ENCODE measurements at places on chromosomes 1 and 21.

- DNase-seq: peak; percentile 11
Observed at GRCh38 chr1:51234721-51235425, 1.2 kb upstream of the RNF11 start.

DNA sequence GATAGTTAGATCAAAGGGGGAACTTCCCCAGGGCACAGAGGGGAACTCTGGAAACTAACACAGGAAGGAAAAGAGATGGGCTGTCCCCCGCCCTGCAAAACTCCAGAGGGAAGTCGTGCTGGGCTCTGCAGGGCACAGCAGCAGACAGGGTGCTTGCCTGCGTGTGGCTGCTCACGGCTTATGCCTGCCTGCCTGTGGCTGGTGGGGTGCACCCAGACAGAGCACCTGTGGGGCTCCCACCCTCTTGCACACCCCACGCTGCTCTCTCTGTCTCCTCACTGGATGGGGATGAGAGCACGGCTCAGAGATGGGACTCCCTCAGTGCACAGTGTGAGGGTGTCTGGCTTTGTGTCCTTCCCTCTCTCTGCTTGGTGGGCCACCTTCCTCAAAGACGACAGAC lies 13.5 kb upstream of the ETV3L start:
- DNase-seq: no peak

- no peak for DNase-seq
Observed at GRCh38 chr1:222243902-222244301, 304.0 kb downstream of the HHIPL2 start.

GRCh38 chr1:205353191-205353590 lies 3.5 kb downstream of the KLHDC8A start:
- no peak for DNase-seq

- DNase-seq: no peak
Observed at GRCh38 chr21:17726047-17726829, 92.9 kb downstream of the C21orf91 start.

DNA sequence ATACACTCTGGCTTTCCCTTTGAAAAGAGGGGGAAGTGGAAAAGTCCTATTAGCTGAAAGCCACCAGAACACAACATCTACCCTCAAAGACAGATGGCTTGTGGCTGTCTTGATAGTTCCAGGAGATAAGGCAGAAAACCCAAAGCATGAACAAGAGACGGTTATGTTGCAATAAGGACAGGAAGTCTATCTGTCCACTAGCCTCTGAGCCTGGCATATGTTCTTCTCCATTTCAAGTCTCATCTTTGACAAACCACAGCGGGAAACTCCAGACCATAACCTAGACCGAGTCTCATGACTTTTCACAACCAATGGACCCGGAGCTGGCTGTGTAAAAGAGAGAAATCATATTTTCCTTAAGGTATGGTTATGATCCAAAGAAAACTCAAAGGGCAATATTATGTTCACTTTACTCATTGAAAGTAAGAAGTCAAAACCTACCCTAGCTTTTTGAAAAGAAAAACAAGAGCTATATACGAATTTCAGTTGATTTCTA lies 33.8 kb downstream of the DUSP10 start:
- peak; percentile 9 for DNase-seq

DNA sequence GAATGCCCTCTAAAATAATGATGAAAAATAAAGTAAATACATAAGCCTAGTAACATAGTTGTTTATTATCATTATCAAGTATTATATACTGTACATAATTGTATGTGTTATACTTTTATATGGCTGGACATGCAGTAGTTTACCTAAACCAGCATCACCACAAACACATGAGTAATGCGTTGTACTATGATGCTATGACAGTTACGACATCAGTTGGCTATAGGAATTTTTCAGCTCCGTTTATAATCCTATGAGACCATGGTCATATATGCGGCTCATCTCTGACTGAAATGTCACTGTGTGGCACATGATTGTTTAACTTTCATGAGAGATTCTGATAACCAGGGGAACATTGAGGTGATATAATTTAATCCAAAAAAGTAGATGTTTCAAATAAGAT lies 352.1 kb downstream of the ST6GALNAC3 start:
- no peak for DNase-seq

- no peak for DNase-seq
Observed at GRCh38 chr1:97042551-97042950, 321.0 kb downstream of the PTBP2 start.

- no peak for DNase-seq
Observed at GRCh38 chr21:45039317-45040156, 34.8 kb upstream of the ADARB1 start.

DNA sequence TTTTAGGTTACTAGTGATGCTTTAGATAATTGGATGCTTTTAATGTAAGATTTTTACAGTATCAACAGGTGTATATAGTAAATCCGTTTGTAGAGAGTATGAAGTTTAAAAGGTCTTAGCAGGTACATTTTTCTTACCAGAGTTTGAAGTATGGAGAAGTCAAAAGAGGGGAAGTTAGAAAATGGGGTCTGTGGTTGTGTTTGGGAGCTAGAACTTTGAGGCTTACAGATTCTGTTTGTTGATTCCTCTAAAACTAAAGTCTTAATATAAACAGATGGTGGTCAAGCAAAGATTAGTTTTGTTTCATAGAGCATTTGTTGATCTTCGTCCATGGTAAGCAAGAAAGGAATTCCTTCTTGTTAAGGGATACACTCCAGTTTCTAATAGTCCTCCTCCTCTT lies 35.8 kb downstream of the CDC42 start:
- no peak for DNase-seq

- DNase-seq: no peak
Observed at GRCh38 chr1:76496871-76497270, 370.4 kb upstream of the ST6GALNAC5 start.

DNA sequence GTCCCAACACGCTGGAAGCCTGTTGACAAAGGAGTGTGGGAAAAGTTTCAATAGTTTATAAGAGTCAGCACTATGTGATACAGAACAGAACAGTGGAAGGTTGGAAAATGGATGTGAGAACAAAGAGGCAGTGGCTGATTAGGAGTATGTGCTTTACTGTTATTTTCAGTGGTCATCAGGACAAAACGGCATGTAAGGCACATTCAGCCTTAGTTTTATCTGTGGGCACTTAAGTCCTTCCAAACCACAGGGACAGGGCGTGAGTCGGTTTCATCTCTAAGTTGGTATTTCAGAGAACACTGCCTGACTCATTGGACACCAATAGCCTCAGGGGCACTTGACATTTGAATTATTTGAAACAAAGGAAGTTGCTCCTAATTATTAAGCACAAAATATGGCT lies 306.9 kb downstream of the ASTN1 start:
- no peak for DNase-seq

- no peak for DNase-seq
Observed at GRCh38 chr21:23874271-23874670, 1733.0 kb downstream of the MRPL39 start.

- DNase-seq: no peak
Observed at GRCh38 chr1:27526569-27527222, 36.7 kb upstream of the WASF2 start.

DNA sequence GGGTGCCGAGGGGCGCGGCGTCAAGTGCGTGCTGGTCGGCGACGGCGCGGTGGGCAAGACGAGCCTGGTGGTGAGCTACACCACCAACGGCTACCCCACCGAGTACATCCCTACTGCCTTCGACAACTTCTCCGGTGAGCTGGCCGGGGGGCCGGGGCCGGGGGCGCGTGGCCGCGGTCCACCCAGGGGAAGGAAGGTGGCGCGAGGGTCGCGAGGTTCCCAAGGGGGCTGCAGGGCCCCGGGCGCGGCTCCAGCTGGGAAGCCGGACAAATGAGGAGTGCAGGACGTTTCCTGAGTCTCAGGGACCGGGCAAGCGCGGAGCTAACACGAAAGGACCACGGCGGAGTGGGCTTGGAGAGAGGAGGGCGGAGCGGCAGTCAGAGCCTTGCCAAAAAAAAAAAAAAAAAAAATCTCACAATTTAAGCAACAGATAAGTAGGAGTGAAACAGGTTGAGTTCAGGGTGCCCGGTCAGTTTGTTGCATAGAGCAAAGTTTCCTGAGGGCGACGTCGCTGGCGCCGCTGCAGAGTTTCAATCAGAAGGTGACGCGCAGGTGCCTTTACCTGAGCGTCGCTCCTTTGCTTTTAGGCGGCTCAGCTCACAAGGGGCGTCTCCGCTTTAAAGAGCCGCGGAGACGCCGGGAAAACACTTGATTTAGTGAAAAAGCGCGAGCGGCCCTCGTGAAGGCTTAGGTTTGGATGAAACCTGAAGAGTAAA lies 750 bp downstream of the RHOU start:
- peak; percentile 14 for DNase-seq

DNA sequence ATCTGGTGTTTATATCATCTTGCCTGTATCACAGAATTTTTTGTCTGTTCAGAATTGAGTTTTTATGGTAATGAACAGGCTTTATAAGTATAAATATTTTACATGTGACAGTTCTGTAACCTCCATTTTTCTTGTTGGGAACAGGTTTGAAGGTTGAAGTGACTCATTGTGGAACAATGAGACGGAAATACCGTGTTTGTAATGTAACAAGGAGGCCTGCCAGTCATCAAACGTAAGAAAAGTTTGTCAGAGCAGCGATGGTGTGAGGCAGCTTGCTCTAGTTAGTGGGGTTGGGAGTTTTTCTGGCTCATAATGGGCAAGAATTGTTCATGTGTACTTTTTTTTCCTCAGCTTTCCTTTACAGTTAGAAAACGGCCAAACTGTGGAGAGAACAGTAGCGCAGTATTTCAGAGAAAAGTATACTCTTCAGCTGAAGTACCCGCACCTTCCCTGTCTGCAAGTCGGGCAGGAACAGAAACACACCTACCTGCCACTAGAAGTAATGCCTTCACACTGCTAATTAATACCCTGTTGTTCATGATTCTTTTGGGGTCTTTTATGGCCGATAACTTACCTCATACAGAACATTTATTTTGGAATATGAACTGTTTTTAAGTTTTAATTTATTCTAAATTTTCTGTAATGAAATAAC lies 75.2 kb upstream of the TEKT2 start:
- DNase-seq: no peak

DNA sequence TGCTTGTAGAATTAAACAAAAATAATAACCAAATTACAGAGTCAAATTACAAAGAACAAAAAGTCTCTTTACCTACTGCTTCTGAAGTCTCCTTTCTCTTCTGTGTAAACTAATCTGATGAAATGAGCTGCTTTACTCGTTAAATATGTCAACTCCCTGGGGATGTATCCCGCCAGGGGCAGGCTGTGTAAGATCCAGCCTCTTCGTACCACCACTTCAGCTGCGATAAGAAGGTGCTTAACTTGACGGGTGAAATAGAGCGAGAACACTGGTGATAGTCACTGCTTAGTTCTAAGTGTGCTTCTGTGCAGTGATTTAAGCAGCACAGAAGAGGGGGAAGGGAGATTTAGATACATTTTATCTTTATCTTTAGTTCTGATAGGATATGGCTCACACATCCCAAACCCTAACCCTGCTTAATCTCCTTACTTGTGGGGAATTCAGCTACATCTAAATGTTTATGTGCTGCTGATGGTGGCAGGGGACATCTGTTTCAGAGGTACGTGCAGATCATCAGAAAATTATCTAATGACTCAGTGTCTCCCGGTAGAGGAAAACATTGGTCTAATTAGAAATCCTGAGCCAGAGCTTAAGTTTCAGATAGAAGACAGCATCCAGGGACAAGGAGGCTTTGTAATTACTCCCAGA lies 46.0 kb downstream of the RHOU start:
- DNase-seq: no peak

- DNase-seq: no peak
Observed at GRCh38 chr21:45258466-45258865, 29.2 kb downstream of the POFUT2 start.

All from stimulated activated CD4-positive, alpha-beta T cell treated with anti-CD3 and anti-CD28 coated beads, TNF-alpha, amount 100 ng/mL, for 4 hours (primary cell).